A549 (cell line): ENCODE measurements at places on chromosomes 6 and 20. TPM values are rescaled to one million over a fixed set of nuclear protein-coding genes. Genes with fewer than 3 reads are reported as not detected.

The TDRD6 gene
- not detected in 3 replicates for polyA plus RNA-seq

The CABLES2 gene
- polyA plus RNA-seq = 5.6 to 7.7 TPM (median 6.6 TPM) in 3 replicates

The CLIC5 gene
- not detected in 3 replicates for polyA plus RNA-seq

The MUC21 gene
- polyA plus RNA-seq = not detected in 3 replicates
